Forelimb muscle (tissue), 1 donor: ENCODE measurements at places on chromosomes 4 and X.

DNA sequence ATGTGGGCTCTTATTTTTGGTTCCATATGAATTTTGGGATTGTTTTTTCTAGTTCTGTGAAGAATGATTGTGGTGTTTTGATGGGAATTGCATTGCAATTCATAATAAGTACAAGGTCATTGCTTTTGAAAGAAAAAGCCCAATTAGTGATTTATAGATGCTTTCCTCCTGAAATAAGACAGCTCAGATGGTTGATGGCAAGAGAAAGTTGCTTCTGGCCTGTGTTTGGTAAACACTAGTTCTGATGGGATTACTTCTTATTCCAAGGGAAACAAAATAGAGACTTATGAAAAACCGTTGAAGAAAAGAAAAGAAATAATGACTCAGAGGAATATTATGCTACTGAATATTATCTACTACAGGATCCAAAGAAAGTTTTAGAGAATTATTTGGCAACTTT is 144.9 kb downstream of the SPANXA1 start:
- no peak for DNase-seq

DNA sequence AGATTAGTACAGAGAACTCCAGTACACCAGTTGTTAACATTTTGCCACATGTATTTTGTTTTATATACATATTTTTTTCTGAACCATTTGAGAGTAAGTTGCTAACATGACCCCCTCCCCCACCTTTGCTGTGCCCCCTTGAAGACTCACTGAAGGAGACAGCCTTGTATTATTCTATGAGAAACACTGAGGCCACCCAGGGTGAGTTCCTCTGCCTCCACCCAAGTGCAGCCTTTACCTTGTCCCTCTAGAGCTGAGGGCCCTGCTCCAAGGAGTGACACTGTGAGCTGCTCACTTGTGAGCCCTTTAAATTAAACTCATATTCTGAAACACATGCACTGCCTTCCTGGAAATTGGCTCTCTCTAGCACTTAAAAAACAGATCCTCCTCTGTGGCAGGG is 21.1 kb downstream of the KIT start:
- no peak for DNase-seq

DNA sequence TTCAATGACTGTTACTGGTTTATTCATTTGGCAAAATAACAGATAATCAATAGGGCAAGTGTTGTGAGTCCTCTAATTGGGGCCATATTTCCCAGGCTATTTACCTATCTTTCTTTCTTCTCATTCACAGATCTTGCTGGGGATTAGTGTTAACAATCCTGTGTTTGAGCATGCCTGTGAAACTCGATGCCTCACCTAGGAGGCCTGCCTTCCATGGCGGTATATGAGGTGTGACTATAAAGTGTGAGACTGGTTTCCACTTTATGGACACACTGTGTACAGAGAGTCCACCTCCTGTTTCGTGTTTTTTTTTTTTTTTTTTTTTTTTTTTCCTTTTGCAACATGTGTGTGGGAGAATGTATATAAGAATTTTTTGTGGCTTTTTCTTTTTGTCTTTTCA is 199.3 kb downstream of the BMPR1B start:
- no peak for DNase-seq

GRCh38 chr4:114911111-114911510 is 202.3 kb downstream of the NDST4 start:
- no peak for DNase-seq

DNA sequence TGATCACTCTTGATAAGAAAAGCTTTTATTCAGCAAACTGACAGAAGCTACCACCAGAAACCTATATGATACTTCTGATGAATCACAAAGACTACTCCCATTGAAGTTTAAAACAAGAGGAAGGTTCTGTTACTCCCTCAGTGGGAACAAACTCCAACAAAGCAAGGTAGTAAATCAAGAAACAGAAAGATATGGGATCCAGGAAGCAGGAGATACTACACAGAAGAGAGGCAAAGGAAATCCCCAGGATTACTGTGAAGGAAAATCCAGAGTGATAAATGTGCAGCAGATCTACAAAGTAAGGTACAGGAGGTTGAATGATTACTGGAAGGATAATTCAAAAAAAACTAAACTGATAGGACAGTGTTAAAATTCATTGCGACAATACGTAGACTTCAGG is 222.4 kb downstream of the HHIP start:
- no peak for DNase-seq

DNA sequence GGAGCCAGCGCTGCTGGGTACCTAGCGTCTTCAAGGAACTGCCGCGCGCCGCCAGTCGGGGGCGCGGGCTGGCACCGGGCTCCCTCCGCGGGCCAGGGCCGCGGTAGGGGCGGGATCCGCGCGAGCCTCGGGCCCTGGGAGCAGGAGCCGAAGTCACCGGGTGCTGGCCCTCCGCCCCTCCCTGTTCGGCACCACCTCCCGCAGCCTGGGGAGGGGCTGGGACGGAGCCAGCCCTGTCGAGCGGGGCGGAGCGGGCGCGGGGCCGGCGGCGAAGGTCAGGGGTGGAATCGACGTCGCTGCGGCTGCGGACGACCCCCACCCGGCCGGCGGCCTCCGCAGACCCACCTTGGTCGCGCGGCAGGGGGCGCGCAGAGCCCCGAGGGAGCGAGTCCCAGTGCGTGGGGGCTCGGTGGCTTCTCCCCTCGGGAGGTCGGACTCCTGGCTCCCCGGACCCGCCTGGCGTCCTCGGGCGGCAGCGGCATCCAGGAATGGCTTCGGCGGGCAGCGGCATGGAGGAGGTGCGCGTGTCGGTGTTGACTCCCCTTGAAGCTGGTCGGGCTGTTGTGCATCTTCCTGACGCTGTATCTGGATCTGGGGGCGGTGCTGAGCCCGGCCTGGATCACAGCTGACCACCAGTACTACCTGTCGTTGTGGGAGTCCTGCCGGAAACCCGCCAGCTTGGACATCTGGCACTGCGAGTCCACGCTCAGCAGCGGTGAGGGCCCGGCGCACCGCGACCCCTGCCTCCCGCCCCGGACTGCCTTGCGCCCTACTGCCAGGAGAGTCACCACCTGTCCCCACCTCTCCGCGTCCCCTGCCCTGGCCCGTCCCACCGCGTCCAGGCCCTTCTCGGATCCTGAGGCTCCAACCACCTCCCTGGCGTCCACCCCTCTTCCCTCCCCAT is 50.5 kb upstream of the FAM47C start:
- no peak for DNase-seq

DNA sequence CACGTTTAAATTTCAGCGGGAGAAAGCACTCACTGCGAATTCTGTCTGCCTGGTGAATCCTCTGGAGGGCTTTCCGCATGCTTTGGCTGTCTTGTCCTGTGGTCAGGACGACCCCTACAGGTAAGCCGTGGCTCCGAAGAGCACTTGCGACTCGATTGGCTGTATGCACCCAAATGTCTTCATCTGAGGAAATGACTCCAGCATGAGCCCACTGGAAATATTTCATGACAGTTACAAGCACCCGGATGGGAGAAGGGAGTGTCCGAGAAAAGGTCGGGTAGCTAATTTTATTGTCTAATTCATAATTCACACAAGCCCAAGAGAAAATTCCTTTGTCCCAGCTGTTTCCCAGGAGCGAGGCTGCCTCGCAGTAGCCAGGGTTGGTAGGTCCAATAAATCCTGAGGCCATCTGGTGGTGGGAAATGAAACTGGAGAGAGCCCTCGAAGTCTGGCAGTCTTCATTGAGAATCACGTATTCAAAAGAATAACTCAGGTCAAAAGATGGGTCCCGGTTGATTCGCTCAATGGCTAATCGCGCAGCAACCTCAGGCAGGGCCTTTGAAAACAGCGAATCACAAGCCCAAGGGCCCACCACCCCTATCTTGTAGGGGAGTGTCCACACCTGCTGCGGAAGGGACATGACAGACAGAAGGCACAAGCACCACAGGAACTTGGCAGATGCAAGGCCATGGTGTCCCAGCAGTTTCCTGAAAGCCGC is 6.6 kb downstream of the GUCY2F start:
- no peak for DNase-seq

- no peak for DNase-seq
Observed at GRCh38 chr4:105267280-105267679, 120.6 kb downstream of the TET2 start.

GRCh38 chr4:121485190-121485804 is 104.5 kb upstream of the QRFPR start:
- no peak for DNase-seq

- no peak for DNase-seq
Observed at GRCh38 chrX:155747520-155747919, 133.6 kb upstream of the VAMP7 start.

DNA sequence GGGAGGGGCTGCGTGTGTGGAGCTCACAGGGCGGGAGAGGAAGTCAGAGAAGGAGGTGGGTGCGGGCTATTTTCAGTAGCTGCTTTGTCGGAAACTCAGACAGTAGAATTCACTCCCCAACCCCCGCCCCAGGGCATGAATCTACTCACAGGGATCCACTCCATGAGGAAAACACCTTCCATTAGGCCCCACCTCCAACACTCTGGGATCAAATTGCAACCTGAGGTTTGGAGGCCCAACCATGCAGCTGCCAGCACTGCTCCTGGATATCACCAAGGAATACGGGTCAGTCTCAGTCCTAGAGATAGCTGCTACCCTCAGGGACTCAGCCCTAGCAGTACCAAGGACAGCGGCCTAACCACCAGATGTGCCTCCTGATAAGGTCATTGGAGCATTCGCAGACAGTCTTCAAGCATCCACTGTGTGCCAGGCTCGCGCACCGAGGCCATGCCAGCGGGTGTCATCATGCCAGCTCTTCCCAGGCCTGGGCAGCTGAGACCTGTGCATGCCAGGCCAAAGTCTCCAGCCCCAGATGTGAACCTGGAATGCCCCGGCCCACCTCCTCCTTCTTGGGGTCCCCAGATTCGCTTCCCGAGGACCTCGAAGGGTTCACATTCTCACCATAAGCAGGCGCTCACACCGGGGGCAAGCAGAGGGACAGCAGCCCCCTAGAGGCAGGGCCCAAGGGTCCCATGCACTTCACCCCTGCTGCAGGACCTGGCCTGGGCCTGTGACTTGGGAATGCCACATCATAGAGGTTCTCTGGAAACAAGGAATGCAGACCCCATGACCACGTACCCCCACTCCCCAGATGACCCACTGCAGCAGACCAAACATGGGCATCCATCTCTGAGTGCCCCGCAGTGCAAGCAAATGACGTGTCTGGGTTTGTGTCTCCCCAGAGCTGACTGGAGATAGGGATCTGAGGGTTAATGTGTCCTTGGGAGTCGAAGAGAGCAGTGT is 102.3 kb downstream of the ADRA2C start:
- no peak for DNase-seq

GRCh38 chr4:165514739-165515138 is 135.9 kb downstream of the CPE start:
- no peak for DNase-seq

DNA sequence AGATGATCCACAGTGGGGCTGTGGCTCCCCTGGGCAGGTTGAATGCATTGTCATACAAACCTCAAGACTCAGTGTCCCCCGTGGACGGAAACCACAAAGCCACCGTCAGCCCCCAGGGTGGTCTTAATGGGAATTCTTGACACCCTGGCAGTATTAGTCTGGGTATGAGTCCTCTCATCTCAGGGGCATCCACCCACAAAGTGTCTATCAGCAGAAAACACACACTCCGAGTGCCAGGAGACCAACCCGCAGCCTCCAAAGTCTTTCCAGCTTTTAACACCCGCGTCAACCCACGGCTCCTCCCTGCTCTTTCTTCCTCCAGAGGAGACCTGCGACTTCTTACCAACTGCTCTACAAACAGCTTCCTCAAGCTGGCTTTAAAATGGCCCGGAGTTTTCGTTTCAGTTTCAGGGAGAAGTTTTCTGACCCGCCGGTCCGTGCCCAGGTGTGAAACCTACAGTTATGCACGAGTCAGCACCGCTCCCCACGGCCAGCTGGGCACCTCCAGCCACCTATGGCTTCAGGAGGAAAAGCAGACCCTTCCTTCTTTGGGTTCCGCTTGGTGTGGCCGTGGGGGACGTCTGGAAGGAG is 14.4 kb upstream of the ASMTL start:
- no peak for DNase-seq

DNA sequence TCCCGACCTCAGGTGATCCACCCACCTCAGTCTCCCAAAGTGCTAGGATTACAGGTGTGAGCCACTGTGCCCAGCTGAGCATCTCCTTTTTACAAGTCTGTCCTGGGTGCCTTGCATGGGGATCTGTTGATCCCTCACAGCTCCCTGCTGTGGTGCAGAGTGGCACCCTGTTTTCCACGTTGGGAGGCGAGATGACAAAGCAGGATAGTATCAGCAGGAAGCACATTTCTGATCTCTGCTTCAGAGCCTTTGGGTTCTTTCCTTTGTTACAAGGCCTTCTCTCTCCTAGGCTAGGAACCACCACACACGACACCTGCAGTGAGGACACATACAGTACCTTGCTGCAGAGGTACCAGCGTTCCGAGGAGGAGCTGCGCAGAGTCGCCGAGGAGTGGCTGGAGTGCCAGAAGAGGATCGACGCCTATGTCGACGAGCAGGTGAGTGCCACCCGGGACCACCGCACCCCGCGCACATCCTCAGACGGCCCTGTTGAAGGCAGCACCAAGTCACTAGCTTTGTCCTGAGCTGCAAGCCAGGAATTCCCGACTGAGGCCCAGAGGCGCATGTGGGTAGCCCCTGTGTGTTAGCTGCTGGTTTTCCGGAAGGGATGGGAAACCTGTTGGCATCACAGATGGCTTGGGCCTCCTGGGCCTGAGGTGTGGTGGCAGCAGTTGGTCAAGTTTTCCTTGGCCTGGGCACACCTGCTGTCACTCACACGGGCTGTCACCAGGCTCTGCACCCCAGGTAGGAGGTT is 109.6 kb downstream of the TNIP2 start:
- DNase-seq = no peak

GRCh38 chr4:137866671-137867070 is 334.4 kb upstream of the PCDH18 start:
- DNase-seq = no peak

GRCh38 chr4:118557298-118557851 is 127.8 kb upstream of the METTL14 start:
- DNase-seq = no peak

DNA sequence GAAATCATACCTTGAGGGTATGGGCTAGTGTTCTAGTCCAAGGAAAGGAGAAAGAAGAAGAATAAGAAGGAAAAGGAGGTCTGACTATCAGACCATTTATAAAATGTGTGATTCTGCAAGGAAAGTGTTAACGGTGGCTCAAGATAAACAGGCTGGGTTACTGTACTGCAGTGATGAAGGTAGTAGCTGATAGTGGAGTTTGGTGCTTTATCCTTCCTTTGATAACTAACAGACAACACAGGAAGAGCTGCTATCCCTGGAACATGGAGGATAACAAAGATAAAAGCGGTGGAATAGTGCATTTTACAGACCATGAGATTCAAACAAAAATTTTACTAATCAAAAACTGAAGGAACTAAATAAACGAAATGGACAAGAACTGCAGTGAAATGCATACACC is 2.6 kb downstream of the UNC5C start:
- DNase-seq = no peak

DNA sequence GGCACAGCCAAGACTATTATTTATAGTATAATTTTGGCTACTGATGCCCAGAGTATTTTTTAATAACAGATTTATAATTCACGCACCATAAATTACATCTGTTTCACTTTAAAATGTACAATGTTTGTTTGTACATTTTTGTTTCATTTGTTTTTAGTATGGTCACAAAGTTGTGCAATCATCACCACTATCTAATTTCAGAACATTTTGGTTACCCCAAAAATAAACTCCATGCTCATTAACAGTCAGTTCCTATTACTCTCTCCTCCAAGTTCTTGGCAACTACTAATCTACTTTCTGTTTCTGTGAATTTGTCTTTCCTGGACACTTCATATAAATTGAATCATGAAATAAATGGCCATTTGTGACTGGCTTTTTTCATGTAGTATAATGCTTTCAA is 176.7 kb downstream of the SH3BGRL start:
- DNase-seq = no peak
